ENCODE measurements at places on chromosomes 11 and 22. TPM values are rescaled to one million over a fixed set of nuclear protein-coding genes. Genes with fewer than 3 reads are reported as not detected.

DNA sequence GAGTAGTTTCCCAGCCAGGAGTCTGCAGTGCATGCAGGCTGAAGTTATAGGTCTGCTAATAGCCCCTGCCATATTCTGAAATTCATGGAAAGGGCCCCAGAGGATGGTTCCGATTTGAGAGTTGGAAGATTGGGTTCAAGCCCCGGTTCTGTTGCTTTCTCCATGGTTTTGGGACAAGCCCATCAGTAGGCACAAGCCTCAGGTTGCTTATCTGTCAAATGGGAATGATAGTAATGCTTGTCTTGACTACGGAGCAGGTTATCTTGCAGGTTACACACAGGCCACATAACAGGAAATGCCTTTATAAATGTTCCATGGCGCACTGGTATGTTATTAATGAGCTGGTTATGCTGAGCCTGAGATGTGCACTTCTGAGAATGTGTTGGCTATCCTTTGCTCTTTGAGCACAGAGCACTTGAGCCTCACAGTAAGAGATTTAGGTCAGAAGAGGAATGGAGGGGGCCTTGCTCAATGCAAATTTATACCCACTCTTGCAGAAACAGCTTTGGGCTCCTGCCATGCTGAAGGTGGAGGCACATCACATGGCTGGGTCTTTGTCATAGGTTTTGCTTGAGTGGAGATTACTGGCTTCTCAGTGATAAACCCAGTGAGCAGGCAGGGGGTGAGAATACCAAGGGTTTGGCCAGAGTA is 47.1 kb downstream of the ZNRF3 start:
- peak; percentile 68 for DNase-seq
- H3K27ac ChIP-seq: no peak overlapping the region
- H3K27me3 ChIP-seq: no peaks in the 10 kb centered on the region
- no peak overlapping the region for H3K4me3 ChIP-seq

DNA sequence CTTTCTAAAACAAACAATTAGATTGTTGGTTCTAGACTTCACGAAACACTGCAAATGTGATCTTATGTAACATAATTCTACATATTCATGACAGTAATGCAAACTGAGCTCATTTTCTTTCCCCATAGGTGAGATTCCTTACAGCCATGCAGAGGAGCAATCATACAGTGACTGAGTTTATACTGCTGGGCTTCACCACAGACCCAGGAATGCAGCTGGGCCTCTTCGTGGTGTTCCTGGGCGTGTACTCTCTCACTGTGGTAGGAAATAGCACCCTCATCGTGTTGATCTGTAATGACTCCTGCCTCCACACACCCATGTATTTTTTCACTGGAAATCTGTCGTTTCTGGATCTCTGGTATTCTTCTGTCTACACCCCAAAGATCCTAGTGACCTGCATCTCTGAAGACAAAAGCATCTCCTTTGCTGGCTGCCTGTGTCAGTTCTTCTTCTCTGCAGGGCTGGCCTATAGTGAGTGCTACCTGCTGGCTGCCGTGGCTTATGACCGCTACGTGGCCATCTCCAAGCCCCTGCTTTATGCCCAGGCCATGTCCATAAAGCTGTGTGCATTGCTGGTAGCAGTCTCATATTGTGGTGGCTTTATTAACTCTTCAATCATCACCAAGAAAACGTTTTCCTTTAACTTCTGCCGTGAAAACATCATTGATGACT is 1.5 kb downstream of the OR9G1 start:
- no peak overlapping the region for H3K27ac ChIP-seq
- no peak overlapping the region for H3K4me3 ChIP-seq
- H3K27me3 ChIP-seq: no peaks in the 10 kb centered on the region
- no peaks in the 10 kb centered on the region for H3K36me3 ChIP-seq
- no peaks in the 10 kb centered on the region for H3K4me1 ChIP-seq

DNA sequence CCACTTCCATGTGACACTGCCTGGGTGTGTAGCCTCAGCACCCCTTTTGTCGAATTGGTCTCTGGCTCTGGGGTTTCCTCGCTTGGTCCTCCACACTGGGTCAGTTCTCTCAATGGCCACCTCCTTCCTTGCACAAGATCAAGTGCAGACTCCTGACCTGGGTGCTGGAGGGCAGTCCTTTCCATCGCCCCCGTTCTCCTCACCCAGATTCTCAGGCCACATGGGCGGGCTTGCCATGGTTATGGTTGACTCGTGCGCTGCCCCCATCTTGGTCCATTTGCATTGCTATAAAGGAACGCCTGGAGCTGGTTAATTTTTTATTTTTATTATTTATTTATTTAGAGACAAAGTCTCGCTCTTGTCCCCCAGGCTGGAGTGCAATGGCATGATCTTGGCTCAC is 5.5 kb upstream of the PARVB start:
- H3K36me3 ChIP-seq: no peaks in the 10 kb centered on the region
- no peak for DNase-seq
- H3K4me3 ChIP-seq: no peak overlapping the region
- H3K4me1 ChIP-seq: peaks cover 23% of the 10 kb centered on the region
- no peaks in the 10 kb centered on the region for H3K27me3 ChIP-seq

- no peak overlapping the region for H3K4me3 ChIP-seq
- no peaks in the 10 kb centered on the region for H3K36me3 ChIP-seq
- peaks cover 9% of the 10 kb centered on the region for H3K4me1 ChIP-seq
These were observed 253.1 kb downstream of the TTC28 start for GRCh38 chr22:28426346-28427132.

DNA sequence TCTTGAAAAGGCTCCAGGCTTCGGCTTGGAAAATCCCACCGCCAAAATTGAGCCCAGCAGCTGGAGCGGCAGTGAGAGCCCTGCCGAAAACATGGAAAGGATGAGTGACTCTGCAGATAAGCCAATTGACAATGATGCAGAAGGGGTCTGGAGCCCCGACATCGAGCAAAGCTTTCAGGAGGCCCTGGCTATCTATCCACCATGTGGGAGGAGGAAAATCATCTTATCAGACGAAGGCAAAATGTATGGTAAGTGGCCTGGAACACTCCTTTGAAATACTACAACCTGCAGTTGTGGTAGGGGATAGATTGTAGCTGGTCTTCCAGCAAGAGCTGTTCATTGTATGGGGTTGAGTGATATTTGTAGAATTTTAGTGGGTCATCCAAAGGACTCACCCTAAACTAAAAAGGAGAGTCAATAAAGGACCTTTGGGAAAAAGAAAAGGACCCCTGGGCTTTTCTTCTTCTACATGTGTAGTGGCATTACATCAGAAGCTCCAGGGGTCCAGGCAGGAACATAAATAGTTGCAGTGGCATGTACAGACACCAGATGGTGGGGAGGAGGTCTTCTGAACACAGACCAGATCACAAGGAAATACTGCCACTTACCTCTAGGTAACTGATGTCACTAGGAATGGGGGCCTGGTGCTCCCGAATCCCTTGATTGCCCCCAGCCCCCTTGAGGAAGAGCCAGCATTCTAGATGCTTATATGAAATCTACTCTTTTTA is 90.1 kb downstream of the TEAD1 start:
- H3K4me3 ChIP-seq: no peak overlapping the region
- no peak for DNase-seq
- peaks cover 15% of the 10 kb centered on the region for H3K36me3 ChIP-seq
- H3K27ac ChIP-seq: no peak overlapping the region
- H3K27me3 ChIP-seq: no peaks in the 10 kb centered on the region
- peaks cover 11% of the 10 kb centered on the region for H3K4me1 ChIP-seq

- no peak overlapping the region for H3K4me3 ChIP-seq
- H3K27me3 ChIP-seq: no peaks in the 10 kb centered on the region
- DNase-seq: no peak
- H3K36me3 ChIP-seq: peaks cover 9% of the 10 kb centered on the region
These were observed 13.7 kb downstream of the XNDC1N start for GRCh38 chr11:71914617-71915189.

DNA sequence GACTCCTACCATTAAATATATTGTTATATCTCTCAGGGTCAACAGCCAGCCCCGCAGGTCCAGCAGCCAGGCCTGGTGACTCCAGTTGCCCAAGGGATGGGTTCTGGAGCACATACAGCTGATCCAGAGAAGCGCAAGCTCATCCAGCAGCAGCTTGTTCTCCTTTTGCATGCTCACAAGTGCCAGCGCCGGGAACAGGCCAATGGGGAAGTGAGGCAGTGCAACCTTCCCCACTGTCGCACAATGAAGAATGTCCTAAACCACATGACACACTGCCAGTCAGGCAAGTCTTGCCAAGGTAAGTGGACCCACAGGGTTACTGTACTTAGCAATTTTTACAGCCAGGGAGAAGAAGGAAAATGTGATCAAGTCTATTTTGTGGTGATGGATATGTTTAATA is 35.1 kb downstream of the EP300 start:
- no peak for DNase-seq
- no peaks in the 10 kb centered on the region for H3K27me3 ChIP-seq
- H3K27ac ChIP-seq: no peak overlapping the region
- H3K4me3 ChIP-seq: no peak overlapping the region
- H3K36me3 ChIP-seq: peaks cover 47% of the 10 kb centered on the region

GRCh38 chr11:33706546-33706945 is 5.9 kb upstream of the C11orf91 start:
- H3K27ac ChIP-seq: no peak overlapping the region
- H3K36me3 ChIP-seq: peaks cover 57% of the 10 kb centered on the region
- H3K4me3 ChIP-seq: no peak overlapping the region
- DNase-seq: no peak
- peaks cover 35% of the 10 kb centered on the region for H3K4me1 ChIP-seq

DNA sequence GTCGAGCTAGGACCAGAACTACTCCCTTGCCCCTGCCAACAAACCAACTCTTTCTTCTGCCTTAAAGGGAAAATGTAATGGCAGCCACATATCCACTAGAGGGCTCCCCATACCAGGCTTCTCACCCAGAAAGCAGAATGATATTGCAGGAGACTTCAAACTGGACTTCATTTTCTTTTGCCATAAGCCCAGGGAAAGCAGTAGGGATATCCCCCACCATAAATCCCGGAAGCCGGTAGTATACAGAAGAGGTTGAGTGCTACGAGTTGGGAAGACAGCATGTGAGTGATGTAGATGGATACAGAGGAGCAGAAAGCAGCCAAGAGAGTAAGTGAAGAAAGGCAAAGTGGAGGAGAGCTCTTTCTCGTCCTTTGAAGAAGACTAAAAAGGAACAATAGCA is 12.1 kb downstream of the PLAAT5 start:
- DNase-seq: peak; percentile 61
- no peak overlapping the region for H3K4me3 ChIP-seq
- no peaks in the 10 kb centered on the region for H3K4me1 ChIP-seq

DNA sequence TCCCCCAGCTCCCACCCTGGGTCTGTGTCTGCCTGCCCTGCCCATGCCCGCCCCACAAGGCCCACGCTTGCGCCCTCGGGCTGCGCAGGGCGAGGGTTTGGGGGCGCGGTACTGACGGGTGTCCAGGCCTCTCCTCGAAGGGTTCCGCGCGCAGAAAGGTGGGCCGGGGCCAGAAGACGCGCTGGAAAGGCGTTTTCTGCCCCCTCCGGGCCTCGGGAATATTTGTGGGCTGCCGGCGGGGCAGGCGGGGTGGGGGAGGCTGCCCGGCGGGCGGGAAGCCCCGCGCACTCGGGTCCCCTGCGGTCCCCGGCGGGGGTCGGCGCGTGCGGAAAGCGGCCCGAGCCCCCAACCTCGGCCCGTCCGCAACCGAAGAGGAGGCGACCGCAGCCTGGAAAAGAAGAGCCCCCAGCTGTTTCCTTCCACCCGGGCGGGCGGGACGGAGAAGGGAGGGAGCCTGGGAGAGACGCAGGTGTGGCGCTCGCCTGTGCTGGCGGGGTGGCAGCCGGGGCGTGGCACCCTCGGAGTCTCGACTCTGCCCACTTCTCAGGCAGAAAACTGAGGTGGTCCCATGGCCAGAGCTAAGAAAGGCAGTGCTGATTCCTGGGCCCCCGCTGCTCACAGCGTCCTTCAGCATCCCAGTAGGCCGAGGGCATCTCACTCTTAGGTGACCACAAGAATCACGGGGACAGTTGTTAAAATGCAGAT is 59.0 kb downstream of the THAP12 start:
- H3K4me1 ChIP-seq: no peaks in the 10 kb centered on the region
- peaks cover 30% of the 10 kb centered on the region for H3K27me3 ChIP-seq
- no peaks in the 10 kb centered on the region for H3K36me3 ChIP-seq
- H3K27ac ChIP-seq: no peak overlapping the region
- no peak overlapping the region for H3K4me3 ChIP-seq
- no peak for DNase-seq

DNA sequence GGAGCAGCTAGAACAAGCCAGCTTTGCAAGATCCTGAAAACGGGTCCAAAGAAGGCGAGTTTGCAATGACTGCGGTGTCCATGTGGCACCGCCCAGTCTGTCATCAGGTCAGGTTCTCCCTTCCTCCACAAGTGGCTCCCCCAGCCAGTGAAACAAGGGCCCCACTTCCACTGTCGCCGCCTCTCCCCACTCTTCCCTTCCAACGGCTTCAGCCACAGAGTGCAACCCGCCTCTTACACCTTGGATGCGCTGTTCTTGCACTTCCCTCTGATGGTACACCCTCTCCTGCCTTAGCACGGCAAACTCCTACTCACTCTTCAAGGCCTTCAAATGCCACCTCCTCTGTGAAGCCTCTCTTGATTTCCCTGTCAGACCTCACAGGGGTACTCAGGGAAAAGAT is 10.8 kb upstream of the TCF20 start:
- H3K27ac ChIP-seq: no peak overlapping the region
- peaks cover 29% of the 10 kb centered on the region for H3K27me3 ChIP-seq
- DNase-seq: no peak
- H3K4me1 ChIP-seq: no peaks in the 10 kb centered on the region
- H3K36me3 ChIP-seq: no peaks in the 10 kb centered on the region

DNA sequence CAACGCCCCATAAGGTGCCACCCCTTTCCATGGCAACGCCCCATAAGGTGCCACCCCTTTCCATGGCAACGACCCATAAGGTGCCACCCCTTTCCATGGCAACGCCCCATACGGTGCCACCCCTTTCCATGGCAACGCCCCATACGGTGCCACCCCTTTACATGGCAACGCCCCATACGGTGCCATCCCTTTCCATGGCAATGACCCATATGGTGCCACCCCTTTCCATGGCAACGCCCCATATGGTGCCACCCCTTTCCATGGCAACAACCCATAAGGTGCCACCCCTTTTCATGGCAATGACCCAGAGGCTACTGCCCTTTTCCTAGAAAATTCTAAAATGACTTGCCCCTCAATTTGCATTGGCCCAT is 72.1 kb downstream of the BRD1 start:
- no peak for DNase-seq
- no peak overlapping the region for H3K27ac ChIP-seq
- no peaks in the 10 kb centered on the region for H3K36me3 ChIP-seq
- H3K4me1 ChIP-seq: no peaks in the 10 kb centered on the region
- no peak overlapping the region for H3K4me3 ChIP-seq
- H3K27me3 ChIP-seq: peaks cover 3% of the 10 kb centered on the region

DNA sequence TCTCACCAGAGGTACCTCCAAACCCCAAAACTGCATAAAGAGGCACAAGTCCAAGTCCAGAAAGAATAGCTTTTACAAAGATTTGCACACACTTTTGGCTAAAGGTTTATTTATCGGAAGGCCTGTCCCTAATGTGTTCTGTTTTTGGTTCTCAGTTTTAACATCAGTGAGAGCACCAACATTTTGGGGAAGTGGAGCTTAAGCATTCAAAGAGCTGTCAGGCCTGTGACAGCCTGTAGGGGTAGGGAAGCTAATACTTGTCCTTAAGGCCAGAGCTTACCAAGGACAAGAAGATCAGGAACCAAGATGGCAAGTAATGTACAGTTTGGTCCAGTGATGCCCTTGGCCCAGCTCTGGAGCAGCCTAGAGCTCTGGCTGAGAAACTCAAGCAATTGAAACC is 38.9 kb upstream of the SCUBE2 start:
- no peaks in the 10 kb centered on the region for H3K4me1 ChIP-seq
- no peaks in the 10 kb centered on the region for H3K27me3 ChIP-seq
- no peak overlapping the region for H3K27ac ChIP-seq

The ROBO4 gene
- 0.25 TPM for total RNA-seq

The MTNR1B gene
- total RNA-seq: not detected

The TRPM5 gene
- total RNA-seq: not detected

The CCDC87 gene
- 0.34 TPM for total RNA-seq

The EML3 gene
- 25.5 TPM for total RNA-seq

The ZNHIT2 gene
- 8.1 TPM for total RNA-seq

The DRD2 gene
- not detected for total RNA-seq

The HSPB2 gene
- not detected for total RNA-seq

The KCNJ4 gene
- total RNA-seq: 0.19 TPM

The ENDOD1 gene
- 29.8 TPM for total RNA-seq

The RAG2 gene
- not detected for total RNA-seq

Measured in astrocyte (in vitro differentiated cells and primary cell).